CD8-positive, alpha-beta memory T cell (primary cell): ENCODE measurements at places on chromosomes 12 and 14.

GRCh38 chr12:113804961-113805600 lies 161.0 kb downstream of the RBM19 start:
- no peak for DNase-seq

- no peak for DNase-seq
Observed at GRCh38 chr14:51545396-51545795, 106.3 kb upstream of the FRMD6 start.

- DNase-seq, result no peak
Observed at GRCh38 chr12:49292729-49293055, 2.3 kb upstream of the PRPH start.

- no peak for DNase-seq
Observed at GRCh38 chr12:28610401-28611114, 420.3 kb downstream of the CCDC91 start.

- DNase-seq, result no peak
Observed at GRCh38 chr12:6226002-6226678, 25.9 kb downstream of the CD9 start.

DNA sequence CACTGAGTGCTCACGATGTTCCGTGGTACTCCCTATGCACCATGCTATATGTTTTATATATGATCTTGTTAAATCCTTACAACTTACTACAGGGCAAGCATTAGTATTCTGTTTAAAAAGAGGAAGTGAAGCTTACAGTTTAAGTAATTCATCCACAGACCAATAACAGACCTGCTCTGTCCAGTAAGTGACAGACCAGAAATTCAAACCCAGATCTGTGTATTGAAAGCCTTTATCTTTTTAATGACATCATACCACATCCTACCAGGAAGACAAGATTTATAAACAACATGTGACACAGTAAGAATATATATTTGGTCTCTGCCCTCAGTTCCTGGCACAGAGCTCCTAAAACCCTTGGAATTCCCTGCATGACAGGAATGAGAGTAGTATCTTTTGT lies 206.5 kb downstream of the STXBP6 start:
- DNase-seq, result no peak

- DNase-seq, result no peak
Observed at GRCh38 chr14:45332360-45332988, 79.5 kb upstream of the MIS18BP1 start.

DNA sequence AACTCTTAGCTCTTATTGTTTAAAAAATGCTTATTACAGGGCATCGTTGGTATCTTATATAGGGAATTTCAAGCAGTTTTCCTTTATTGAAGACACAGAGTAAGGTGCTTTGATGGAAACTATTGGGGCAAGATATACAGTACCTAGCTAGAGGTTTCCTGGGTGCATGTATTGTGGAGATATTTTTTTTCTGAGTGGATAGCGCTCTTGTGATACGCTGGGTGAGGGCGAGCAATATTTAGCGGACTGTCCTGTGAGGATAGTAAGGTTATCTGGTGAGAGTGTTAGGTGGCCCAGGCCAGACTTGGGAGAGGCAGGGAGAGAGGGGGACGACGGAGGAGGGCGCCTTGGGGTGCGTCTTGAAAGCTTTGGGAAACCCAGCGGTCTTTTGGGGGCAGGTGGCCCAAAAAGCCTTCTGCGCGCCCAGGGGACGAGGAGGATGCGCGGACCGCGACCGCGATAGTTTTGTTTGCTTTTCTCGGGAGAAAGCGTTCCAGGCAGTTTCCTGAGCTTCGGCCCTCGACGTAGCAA lies 596 bp upstream of the BICD1 start:
- peak; percentile 3 for DNase-seq

GRCh38 chr12:88810806-88811205 lies 230.5 kb upstream of the KITLG start:
- no peak for DNase-seq

DNA sequence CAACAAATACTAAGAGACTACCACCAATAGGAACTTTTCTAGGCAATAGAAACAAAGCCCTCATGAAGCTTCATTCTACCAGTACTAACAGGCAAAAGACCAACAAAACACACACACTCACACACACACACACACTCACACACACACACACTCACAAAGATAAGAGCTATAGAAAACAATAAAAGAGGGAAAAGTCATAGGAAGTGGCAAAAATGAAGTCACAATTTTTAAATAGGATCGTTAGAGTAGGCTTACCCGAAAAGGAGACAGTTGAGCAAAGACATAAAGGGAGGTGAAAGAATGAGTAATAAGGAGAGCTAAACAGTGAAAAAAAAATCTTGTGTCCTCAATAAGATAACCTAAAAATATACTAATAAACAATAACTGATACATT lies 66.5 kb downstream of the C2CD5 start:
- DNase-seq, result no peak

- no peak for DNase-seq
Observed at GRCh38 chr12:89414851-89415250, 62.5 kb upstream of the DUSP6 start.
